ENCODE measurements at places on chromosomes 3 and 15.

GRCh38 chr15:32120577-32121383 is 90.5 kb downstream of the CHRNA7 start:
- no peak for DNase-seq

DNA sequence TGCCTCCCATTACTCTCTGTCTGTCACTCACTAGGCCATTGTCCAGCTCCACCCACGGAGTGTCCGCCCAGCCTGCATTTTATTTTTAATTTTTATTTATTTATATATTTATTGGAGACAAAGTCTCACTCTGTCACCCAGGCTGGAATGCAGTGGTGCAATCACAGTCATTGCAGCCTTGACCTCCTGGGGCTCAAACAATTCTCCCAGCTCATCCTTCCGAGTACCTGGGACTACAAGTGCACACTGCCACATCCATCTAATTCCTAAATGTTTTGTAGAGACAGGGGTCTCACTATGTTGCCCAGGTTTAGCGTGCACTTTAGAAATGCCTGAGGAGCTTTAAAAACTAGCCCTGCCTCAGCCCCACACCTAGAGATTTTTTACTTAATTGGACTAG is 141.5 kb downstream of the LIPC start:
- no peak for DNase-seq

- no peak for DNase-seq
Observed at GRCh38 chr15:67175643-67176071, 78.8 kb downstream of the AAGAB start.

- no peak for DNase-seq
Observed at GRCh38 chr3:143203848-143204247, 84.3 kb downstream of the CHST2 start.

- no peak for DNase-seq
Observed at GRCh38 chr3:179336345-179336929, 11.1 kb upstream of the MFN1 start.

DNA sequence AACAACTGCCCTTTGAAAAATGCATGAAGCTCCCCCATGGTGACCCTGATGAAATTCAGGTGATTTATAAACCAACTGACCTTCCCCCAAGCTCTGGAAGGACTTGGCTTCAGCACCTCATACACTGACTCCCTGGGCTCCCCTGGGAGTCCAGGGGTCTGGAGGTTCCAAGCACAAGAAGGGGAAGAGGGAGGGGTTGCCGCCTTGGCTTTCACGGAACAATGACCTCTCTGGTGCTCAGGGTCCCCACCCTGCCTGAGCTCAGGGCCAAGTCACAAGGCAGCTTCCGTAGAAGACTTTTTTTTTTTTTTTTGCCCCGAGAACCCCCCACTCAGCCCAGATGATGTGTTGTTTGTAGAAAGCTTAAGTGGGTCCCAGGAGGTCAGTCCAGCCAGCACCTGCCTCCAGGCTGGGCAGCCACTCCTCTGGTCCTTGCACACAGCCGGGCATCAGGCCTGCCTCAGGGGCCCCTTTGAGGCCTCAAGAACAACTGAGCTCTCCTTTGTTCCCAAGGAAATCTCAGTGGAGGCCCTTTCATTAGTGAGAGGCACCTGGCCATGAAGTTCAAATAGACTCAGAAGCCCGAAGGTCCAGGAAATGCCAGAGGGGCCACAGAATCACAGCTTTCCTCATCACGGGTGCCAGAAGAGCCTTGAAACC is 14.0 kb upstream of the ALAS1 start:
- DNase-seq, result no peak

DNA sequence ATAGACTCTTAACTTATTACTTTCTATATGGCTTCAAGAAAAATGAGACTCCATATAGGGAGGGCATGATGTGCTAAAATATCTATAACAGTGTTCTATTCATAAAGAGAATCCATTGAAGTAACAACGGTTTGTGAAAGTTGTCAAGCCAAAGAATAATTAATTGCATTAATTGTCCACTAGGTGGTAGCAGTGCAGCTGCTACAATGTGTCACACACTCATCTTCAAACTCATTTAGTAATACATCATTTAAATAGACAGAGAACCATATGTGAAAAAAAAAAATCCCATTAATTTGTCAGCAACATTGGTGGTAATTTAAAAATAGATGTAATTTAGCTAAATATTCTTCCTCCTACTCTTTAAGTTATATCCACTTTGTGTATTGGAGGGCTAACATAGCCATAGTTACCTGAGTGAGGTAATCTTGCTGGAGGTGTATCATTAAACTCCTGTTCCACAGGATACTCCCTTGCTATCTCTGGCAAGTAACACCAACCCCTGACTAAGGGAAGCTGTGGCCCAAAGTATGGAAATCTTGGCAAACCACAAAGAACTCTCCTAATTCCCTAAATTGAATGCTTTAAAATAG is 3.7 kb upstream of the CPA3 start:
- no peak for DNase-seq

DNA sequence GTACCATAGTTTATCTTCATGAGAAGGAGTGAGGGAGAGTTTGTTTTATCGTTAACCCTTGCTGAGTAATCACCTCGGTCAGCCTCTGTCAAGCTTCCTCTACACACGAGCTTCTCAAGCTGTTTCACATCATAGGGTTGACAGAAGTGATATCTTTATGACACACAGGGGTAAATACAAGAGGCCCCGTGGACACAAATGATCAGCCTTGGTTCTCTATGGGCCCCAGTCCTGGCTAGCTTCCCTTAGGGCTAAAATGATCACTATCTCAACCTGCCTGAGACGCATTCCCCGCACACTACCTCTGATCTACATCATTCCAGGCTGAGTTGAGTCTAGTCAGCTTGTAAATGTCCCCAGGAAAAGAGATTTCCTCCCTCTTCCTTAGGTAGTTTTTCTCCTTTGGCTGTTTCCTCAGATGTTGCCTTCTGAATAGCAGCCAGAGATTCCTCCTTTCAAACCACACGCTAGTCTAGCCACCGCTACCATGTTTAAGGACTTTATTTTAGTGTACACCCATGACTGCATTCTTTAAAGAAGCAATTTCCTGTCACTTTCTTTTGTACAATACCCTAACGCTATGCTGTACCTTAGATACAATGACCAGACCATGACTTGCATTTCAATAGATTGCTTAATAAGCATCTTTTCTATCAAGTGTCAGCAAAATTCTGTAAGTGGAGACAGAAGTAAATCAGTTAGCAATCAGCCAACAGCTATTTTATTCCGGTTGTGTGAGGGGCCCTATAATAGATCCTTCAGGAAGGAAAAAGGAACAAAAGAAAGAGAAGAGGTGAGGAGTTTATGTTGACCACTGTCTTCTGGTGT is 35.1 kb upstream of the PPARG start:
- no peak for DNase-seq

DNA sequence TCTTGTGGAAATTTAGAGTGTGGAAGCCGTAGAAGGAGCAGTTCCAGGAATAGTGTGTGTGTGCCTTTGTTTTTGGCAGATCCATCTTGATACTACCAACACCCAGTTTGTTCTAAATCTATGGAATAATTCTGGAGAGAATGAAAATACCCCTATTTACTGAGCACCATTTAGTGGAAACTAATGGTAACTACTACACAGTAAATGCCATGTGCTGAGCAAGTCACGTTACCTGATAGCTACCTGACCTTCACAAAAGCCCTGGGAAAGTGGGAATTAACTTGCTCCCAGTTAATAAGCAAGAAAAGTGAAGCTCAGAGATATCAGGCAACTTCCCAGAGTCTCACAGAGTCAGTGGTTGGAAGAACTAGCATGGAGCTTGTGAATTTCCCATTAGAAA is 137.7 kb downstream of the ARPP21 start:
- DNase-seq, result no peak

DNA sequence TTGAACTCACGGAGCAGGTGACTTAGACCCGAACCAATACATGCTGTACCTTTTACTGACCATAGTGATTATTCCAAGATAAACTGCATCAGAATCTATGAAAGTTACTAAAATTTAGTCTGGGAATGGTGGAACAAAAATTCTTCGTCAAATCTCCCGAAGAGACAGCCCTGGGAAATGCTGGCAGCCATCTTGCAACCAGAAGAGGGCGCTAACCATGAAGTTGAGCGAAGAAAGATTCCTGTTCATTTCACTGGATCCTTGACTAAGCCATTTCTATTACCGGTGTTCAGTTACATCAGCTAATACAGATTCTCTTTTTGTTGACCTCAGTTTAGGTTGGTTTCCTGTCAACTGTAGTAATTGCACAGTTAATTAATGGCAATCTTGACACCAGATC is 199.6 kb downstream of the SLC9A9 start:
- DNase-seq, result no peak

GRCh38 chr15:71974211-71974610 is 143.7 kb downstream of the MYO9A start:
- DNase-seq, result no peak

DNA sequence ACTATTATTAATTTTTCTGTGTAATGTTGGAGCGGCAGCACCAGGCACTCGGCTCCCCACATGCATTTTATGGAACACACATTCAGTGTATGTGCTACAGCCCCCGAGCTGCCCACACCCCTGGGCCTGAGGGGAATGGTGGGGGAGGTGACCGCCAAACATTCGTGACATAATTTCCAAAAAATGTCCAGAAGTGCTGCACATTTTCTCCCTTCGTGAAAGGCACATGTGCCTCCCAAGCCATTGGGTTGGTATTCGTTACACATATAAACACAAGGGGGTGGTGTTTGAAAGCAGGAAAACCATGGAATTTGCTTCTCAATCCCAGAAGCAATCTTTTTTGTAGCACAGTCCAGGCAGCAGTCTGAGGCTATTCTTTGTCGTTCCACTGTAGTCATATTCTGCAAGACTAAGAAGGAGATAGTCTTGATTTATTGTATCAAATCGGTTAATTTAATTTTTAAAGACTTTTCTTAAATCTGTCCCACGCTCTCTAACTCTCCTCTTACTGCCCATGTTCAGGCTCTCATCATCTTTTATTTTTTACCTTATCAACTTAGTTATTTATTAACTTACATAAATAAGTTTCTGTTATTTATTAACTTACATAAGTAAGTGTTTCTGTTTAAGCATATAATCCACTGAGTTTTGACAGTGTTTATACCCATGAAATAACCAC is 39.2 kb upstream of the POLR2M start:
- DNase-seq, result no peak

GRCh38 chr15:25901811-25902605 is 38.9 kb upstream of the ATP10A start:
- no peak for DNase-seq

DNA sequence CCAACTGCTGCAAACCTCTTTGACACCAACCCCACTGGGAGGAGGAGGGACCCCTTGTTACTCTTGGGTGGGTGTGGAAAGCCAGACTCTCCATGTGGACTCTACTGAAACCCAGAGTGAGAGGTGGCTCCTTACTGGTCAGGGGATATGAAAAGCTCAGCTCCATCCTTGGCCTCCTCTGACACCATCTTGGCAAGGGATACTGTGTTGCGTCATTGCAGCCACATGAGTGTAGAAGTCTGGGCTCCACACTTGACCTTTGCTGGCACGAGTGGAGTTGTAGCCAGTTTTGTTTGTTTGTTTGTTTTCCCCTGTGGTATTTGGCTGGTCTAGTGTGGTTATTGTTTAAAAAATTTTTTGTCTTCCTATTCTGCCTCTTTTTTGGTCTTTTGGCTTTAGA is 289.1 kb downstream of the GAP43 start:
- DNase-seq, result no peak

GRCh38 chr3:153400641-153401040 is 238.6 kb downstream of the RAP2B start:
- no peak for DNase-seq

GRCh38 chr15:82944821-82945220 is 7.7 kb downstream of the HOMER2 start:
- DNase-seq, result no peak

- no peak for DNase-seq
Observed at GRCh38 chr3:131386429-131387165, 5.0 kb downstream of the NUDT16 start.

DNA sequence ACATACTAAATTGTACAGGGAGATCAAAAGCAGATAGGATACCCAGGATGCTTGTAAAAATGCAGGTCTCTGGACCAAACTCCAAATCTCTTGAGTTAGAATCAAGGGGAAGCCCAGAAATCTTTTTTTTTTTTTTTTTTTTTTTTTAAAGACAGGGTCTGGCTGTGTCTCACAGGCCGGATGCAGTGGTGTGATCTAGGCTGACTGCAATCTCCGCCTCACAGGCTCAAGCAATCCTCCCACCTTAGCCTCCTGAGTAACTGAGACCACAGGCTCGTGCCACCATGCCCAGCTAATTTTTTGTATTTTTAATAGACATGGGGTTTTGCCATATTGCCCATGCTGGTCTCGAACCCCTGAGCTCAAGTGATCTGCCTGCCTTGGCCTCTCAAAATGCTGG is 373.5 kb downstream of the SHQ1 start:
- DNase-seq, result no peak

DNA sequence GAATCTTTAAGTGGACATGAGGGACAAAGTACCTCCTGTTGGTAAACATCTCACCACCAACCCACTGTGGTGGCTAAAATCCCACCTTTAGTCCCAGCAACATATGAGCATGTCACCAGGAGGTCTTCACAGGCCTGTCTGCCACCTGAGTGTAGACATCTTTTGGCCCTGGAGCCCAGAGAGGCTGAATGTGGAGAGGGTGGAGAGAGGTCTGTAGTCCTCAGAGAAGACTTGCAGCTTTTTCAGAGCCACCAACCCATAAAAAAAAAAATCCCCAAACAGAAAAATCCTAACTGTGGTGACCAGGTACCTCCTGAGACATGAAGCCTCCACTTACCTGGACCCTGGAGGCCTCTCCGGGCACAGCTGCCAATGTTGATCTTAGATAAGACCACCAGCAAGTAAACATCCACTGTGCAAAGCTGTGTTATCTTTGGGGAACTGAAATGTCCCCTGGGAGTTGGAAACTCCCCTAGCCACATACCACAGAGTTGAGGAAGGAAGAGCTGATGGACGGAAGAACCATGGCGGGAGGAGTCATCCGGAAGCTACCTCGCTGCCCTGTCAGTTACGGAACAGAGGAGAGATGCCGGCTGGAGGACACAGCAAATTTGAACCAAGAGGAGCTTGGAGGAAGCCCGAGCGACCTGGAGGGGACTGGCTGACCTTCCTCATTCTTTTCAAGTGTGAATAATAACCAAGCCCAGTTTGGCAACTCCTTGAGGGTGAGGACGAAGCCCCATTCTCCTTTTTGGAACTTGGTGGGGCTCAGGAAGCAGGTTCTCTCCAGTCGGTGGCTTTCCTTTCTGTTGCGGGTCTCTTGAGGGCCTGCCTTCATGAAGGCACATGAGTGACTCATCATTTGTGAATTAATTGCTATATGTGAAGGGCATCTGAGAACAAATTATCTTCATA is at the start of gene GHRL:
Gene GHRL (minus strand): TSS at position 443 of the 915 bp plus-strand sequence. CDS start 2,767 bp downstream, outside the sequence.
- DNase-seq, result no peak

- no peak for DNase-seq
Observed at GRCh38 chr3:70182166-70182565, 130.3 kb downstream of the MDFIC2 start.
